ENCODE measurements at places on chromosomes 4 and X.

- DNase-seq, result no peak
These were observed 589.0 kb downstream of the GRXCR1 start for GRCh38 chr4:43481526-43481925.

- DNase-seq, result no peak
These were observed 82.0 kb downstream of the GPC4 start for GRCh38 chrX:133333154-133333750.

DNA sequence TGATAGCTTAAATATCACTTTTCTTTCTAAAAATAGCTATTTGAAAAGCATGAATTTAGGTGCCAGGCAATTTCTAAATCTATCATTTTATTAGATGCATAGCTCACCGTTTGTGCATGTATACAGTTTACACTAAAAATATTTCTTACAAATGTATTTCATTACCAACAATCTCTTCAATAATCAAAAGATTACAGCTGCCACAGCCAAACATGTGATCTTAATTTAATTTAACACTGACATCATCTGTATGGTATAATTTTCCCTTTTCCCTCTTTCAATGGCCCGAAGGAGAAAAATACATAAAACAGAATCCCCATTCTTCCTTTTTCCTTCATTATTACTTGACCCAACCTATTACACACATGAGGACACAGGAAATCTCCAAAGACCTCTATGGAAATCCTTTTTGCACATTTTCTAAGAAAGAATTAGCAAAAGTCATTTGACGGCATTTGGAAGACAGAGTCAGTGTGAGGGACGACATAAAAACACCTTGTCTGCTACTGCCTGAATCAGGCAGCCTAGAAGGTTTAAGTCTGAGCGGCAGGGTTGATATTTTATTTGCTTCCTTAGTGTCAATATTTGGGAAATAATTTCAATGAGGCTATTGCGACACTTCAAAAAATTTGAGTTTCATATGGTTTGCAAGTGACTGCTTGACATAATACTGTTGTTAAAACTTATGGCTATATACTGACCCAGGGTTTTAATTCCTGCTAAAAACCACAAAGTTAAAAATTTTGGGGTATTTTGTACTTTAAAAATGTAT is 111.2 kb downstream of the TTC29 start:
- no peak for DNase-seq

DNA sequence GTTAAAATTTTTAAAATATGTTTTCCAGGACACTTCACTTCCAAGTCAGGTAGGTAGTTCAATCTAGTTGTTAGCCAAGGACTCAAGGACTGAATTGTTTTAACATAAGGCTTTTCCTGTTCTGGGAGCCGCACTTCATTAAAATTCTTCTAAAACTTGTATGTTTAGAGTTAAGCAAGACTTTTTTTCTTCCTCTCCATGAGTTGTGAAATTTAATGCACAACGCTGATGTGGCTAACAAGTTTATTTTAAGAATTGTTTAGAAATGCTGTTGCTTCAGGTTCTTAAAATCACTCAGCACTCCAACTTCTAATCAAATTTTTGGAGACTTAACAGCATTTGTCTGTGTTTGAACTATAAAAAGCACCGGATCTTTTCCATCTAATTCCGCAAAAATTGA is 49.7 kb downstream of the XIAP start:
- no peak for DNase-seq

- no peak for DNase-seq
These were observed 6.8 kb downstream of the MECP2 start for GRCh38 chrX:154090731-154091130.

- no peak for DNase-seq
These were observed 52.3 kb upstream of the KLF3 start for GRCh38 chr4:38611676-38612075.

DNA sequence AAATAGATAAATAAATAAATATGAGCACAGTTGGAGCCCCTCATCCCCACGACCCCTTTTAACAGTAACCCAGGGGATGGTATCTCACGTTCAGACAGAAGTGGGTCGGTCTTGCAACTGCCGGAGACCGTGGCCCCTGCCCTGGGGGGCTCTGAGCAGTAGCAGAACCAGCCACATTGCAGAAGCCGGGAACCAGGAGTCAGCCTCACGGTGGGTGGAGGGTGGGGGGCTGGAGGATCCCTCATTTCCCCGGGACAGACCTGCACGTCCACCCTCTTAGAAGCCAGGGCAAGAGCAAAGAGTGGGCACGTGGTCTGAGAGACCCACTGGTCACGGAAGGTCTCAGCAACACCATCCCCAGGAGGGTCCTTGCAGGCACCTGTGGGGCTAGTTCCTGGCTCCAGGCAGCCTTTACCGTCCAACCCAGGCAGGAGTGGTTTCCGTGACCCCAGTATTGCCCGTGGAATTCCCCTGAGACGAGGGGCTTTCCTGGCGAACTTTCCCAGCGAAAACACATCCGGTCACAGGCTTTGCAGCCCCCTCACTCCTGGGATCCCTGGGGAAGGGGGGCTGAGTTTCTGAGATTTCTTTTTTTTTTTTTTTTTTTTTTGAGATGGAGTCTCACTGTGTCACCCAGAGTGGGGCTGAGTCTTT is 8.8 kb upstream of the IL3RA start:
- DNase-seq, result no peak

- no peak for DNase-seq
These were observed 6.2 kb upstream of the STK32B start for GRCh38 chr4:5045097-5045496.

GRCh38 chr4:16125571-16126445 is 42.0 kb upstream of the PROM1 start:
- no peak for DNase-seq

GRCh38 chr4:126238013-126238412 is 923.3 kb downstream of the FAT4 start:
- no peak for DNase-seq

GRCh38 chrX:81301877-81302276 is 100.0 kb downstream of the SH3BGRL start:
- DNase-seq, result no peak

GRCh38 chrX:154046031-154046781 is 26.5 kb upstream of the IRAK1 start:
- DNase-seq, result no peak

DNA sequence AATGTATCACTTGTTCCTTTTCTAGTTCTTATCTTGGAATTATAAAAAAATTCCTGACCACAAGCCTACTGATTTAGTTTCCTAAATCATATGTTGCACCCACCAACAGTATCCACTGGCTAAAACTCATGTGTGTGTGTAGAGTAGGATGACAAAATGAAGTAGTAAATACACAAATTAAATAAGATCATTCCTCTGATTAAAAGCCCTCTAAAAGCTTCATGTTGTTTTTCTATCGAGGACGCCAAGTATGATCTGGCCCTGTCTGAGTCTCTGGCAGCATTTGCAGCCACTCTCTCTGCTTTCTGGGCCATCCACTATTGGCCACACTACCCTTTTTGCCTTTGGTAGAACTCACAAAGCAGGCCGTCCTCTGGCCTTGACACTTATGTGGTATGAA is 183.4 kb downstream of the PACRGL start:
- DNase-seq, result no peak

DNA sequence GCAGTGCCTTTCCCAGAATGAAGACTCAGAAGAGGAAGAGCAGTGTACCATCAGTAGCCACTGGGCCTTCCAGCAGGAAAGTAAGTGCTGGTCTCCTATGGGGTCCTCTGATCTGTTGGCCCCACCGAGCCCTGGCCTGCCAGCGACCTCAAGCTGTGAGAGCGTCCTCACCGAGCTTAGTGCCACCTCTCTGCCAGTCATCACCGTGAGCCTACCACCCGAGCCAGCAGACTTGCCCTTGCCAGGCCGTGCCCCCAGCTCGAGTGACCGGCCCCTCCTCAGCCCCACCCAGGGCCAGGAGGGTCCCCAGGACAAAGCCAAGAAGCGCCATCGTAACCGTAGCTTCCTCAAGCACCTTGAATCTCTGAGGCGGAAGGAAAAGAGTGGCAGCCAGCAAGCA is 69.7 kb downstream of the STARD8 start:
- no peak for DNase-seq

GRCh38 chr4:3344104-3344503 is 51.3 kb downstream of the RGS12 start:
- no peak for DNase-seq

GRCh38 chr4:62053974-62054373 is 853.8 kb downstream of the ADGRL3 start:
- DNase-seq, result no peak

DNA sequence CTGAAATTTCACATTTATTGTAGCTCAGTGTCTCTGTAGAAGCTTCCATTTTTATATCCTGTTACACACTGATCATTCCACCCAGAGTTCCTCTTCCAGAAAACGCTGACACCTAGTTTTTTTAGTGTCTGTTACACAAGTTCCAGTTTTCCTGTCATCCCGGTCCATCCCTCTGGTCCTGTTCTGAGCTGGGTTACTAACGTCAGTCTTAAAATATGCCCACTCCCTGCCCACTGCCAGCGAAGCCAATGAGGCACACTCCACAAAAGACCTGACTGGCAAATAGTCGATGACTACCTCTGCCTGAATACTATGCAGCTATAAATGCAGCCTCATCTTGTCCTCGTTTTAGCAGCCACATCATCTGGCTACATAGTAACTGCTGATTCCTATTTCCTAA is 30.9 kb upstream of the DDX3X start:
- no peak for DNase-seq

- no peak for DNase-seq
These were observed 17.6 kb downstream of the HS6ST2 start for GRCh38 chrX:132940727-132941327.

GRCh38 chrX:39616098-39616729 is 481.5 kb downstream of the BCOR start:
- DNase-seq, result no peak

GRCh38 chrX:70453024-70453618 is 8.5 kb downstream of the DLG3 start:
- no peak for DNase-seq

GRCh38 chr4:52019936-52020657 is at the start of gene LRRC66:
Gene LRRC66 (minus strand): TSS chr4:52020363. CDS start chr4:52017613, 2,750 bp downstream.
- no peak for DNase-seq

GRCh38 chrX:130593911-130594310 is 192.1 kb downstream of the RBMX2 start:
- no peak for DNase-seq

- DNase-seq, result no peak
These were observed 651 bp downstream of the NXT2 start for GRCh38 chrX:109537324-109537665.

- no peak for DNase-seq
These were observed 70.0 kb downstream of the NPNT start for GRCh38 chr4:105965183-105965800.

- no peak for DNase-seq
These were observed 339.1 kb downstream of the PAPSS1 start for GRCh38 chr4:107380836-107381438.

DNA sequence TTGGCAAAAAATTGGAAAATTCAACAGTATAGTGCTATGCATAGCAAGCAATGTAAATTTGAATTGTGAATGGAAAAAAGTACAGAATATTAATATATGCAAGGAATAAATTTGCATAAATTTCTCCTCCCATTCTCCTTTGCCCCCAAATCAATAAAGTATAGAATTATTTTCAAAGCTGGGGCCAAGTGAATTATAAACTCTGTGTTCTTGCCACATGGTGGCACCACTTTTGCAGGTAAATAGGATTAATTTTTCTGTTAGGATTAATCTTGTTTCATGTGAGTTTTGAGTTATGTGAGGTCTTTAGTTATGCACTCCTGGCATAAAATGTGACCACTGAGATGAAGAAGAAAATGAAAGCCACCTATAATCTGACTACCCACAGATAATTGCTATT is 19.9 kb downstream of the COPS4 start:
- no peak for DNase-seq

- no peak for DNase-seq
These were observed 87.1 kb downstream of the ITIH6 start for GRCh38 chrX:54710920-54711319.

DNA sequence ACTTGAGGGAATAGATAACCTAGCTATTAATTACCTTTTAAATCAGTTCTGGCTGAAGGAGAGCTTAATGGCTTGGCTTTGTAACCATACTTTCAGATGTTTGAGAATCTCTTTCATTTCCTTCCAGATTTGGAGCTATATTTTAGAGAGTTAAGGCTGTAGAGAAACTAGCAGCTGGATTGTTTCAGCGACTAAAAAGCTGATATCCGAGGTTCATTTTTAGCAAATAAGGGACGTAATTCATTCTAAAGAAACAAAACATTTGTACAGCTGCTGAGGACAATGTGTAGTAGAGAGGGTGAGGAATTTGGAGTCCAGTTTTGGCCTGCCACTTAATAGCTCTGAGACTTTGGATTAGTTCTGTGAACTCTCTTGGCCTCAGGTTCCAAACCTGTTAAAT is 12.2 kb downstream of the OSTC start:
- no peak for DNase-seq

DNA sequence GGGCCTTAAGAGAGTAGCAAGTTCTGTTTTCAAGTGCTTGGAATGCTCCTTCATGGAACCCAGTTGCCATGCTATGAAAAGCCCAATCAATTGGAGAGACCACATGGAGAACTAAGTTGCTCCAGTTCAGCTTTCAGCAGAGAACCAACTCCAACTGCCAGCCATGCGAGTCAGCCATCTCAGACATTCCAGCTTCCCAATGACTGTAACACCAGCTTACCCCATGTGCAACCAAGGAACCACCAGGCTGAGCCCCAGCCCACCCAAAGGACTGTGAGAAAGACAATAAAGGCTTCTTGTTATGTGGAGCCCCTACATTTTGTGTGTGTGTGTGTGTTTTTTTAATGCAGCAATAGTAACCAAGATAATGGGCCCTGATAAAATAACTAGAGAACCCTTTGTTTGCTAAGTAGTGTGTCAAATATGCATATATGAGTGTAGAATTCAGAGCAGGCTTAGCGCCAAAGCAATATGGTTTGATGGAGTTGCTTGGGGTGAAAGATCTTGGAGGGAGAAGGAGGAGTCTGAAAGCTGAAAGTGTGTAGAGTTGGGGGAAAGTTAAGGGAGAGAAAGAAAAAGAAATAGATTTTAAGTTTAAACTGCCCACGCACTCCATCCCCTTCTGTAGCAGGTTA is 35.0 kb upstream of the CCKAR start:
- DNase-seq, result no peak

GRCh38 chrX:53235566-53235965 is 10.6 kb upstream of the KDM5C start:
- no peak for DNase-seq

- no peak for DNase-seq
These were observed 620 bp downstream of the ITM2A start for GRCh38 chrX:79366556-79366872.

- DNase-seq, result no peak
These were observed 45.8 kb upstream of the TMEM131L start for GRCh38 chr4:153420361-153420760.

GRCh38 chr4:80216100-80216761 is 18.9 kb downstream of the PRDM8 start:
- no peak for DNase-seq

- DNase-seq, result no peak
These were observed 5.6 kb upstream of the AMOT start for GRCh38 chrX:112846187-112846586.

DNA sequence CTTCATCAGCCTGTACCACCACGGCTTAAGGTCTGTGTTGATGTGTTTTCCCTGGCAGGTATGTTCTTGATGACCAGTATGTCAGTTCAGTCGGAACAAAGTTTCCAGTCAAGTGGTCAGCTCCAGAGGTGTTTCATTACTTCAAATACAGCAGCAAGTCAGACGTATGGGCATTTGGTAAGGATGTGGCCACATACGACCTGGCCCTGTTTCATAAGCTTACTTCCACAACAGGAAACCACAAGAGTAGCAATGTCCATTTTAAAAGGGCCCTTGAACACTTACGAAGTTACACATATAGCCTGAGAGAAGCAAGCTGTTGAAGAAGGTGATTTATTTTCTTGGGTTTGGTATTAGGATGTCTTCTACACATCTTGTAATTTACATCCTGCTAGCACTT is 46.1 kb downstream of the BMX start:
- DNase-seq, result no peak

All from ascending aorta (tissue), 2 donors.